ENCODE measurements at places on chromosomes 2 and 18. TPM values are rescaled to one million over a fixed set of nuclear protein-coding genes. Genes with fewer than 3 reads are reported as not detected.

KRTCAP3 gene
- total RNA-seq = 23.9 TPM

GYPC gene
- 13.3 TPM for total RNA-seq

TNFAIP6 gene
- total RNA-seq = 0.87 TPM

NEURL3 gene
- 2.5 TPM for total RNA-seq

KCNK3 gene
- 7.7 TPM for total RNA-seq

CD8B gene
- 0.93 TPM for total RNA-seq

OTOF gene
- 0.05 TPM for total RNA-seq

NXPH2 gene
- 1.1 TPM for total RNA-seq

- no peak overlapping the region for H3K27ac ChIP-seq
- H3K27me3 ChIP-seq = no peaks in the 10 kb centered on the region
- peaks cover 1% of the 10 kb centered on the region for H3K4me1 ChIP-seq
- no peaks in the 10 kb centered on the region for H3K36me3 ChIP-seq
- H3K4me3 ChIP-seq = no peak overlapping the region
Observed at GRCh38 chr2:196971574-196972279, 45.2 kb upstream of the PGAP1 start.

GRCh38 chr2:216474925-216475670, 23.5 kb upstream of the RPL37A start:
- no peaks in the 10 kb centered on the region for H3K27me3 ChIP-seq
- H3K36me3 ChIP-seq = peaks cover 6% of the 10 kb centered on the region
- no peak for DNase-seq
- no peak overlapping the region for H3K27ac ChIP-seq

DNA sequence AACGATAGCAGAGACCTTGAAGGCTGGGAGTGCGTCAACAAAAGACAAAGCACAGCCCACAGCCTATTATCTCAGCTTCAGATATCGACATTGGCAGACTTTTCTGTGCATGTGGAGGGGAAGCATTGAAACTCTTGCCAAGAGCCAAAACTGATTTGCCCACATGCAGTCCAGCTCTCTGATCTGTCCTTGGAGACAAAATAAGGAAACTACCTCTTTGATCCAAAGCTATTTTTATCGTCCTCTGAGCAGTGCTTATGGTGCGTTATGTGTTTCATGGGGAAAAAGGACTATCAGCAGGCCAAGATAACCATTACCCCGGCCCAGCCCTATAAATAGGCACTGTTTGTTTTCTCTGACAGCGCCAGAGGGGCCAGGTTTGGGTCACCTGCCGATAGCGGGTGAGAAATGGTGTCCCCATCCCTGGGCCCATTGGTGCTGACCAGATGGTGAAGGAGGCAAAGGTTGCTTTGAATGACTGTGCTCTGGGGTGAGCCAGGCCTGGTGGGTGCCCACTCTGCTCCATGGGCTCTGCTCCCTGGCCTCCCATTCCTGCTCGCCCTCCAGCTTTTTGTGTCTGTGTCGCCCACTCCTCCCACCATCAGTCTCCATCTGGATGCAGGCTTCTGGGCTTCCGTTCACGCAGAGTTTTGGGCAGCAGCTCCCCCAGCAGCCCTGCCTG, 176.1 kb upstream of the HS6ST1 start:
- no peaks in the 10 kb centered on the region for H3K27me3 ChIP-seq
- DNase-seq = peak; percentile 58

- peaks cover 73% of the 10 kb centered on the region for H3K27me3 ChIP-seq
- no peaks in the 10 kb centered on the region for H3K36me3 ChIP-seq
- H3K27ac ChIP-seq = no peak overlapping the region
- H3K4me1 ChIP-seq = peaks cover 8% of the 10 kb centered on the region
- DNase-seq = no peak
- peak overlapping the region; percentile 64 for H3K4me3 ChIP-seq
Observed at GRCh38 chr2:85750587-85751575, 2.9 kb upstream of the ATOH8 start.

DNA sequence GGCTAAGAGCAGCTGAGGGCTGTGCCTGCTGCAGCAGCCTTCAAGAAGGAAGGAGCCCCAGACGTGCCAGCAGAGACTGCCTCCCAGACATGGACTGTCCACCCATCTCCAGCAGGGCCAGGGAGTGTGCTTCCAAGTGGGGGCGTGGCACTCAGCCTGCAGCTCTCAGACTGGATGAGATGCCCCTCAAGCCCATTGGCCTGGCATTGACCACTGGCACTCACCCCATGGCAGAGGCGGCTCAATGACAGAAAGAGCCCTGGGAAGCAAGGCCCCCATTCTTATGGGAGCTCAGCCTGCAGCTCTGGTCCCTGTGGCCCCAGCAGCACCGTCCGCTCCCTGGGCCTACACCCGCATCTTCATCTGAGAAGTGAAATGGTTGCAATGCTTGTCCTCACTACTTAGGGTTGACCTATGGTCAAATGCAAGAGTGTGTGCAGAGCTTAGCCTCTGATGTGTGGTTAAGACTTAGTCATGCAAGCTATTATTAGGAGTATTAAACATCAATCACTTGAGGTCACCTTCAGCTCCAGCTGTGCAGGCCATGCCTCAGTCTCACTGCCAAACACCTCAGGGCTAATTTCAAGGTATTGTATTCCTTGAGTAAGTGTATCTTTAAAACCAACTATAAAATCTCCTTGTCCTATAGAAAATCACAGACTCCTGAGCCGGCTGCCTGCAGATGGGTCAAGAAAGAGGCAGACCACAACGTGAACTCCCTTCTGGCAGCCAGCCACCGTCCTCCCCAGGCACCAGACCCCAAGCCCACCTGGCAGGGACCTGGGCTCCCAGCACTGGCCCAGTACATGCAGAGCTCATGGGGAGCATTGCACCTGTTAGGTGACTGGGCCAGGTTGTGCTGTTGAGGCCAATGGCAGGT, 194.8 kb downstream of the NDUFA10 start:
- no peak overlapping the region for H3K4me3 ChIP-seq
- H3K4me1 ChIP-seq = peaks cover 16% of the 10 kb centered on the region
- DNase-seq = peak; percentile 56
- no peak overlapping the region for H3K27ac ChIP-seq
- H3K27me3 ChIP-seq = peaks cover 4% of the 10 kb centered on the region

DNA sequence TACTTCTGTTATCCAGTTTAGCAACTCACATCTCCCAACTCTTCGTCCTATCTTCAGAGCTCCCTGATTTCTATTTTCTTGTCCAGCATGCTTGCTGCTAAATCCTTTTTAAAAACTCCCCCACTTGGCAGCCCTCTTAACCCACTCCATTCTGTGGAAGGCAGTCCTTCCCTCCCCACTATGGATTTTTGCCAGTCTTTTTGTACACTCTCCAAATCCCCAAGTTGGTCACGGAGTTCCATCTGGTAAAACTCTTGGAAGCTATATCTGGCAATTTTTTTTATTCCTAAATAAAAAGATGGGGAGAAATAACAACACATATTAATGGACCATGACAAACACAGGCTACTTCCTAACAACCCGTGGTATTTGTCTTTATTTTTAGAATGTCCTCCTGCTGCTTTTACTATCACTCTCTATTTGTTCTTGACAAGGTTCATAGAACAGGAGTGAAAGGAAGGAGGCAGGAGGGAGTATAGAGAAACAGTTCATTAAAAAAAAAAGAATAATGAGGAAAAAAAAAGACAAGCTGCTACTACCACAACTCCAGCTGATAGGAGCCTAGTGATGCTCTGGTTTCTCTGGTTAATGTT, 120.0 kb upstream of the THSD7B start:
- H3K36me3 ChIP-seq = no peaks in the 10 kb centered on the region
- no peak overlapping the region for H3K27ac ChIP-seq
- peaks cover 11% of the 10 kb centered on the region for H3K27me3 ChIP-seq

- DNase-seq = no peak
- H3K27ac ChIP-seq = no peak overlapping the region
- H3K4me3 ChIP-seq = no peak overlapping the region
- H3K27me3 ChIP-seq = peaks cover 12% of the 10 kb centered on the region
Observed at GRCh38 chr2:75633620-75634019, 13.0 kb upstream of the MRPL19 start.

DNA sequence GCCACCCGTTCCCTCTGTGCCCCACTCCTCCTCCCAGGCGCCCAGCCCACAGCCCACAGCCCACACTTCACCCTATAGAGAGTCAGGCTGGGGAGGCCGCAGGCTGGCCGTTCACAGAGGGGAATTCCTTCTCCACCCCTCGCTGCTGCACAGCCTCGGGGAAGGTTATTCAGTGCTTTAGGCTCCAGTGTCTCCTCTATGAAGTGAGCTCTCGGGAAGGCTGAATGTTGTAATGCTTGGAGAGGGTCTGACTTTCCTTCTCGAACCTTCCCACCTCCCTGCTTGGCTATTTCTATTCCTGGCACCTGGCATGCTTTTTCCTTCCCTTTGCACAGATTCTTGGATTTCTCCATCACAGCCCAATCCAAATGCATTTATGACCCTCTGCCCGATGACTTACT, 62.5 kb upstream of the SMAD7 start:
- H3K36me3 ChIP-seq = no peaks in the 10 kb centered on the region
- H3K27ac ChIP-seq = no peak overlapping the region
- H3K4me3 ChIP-seq = no peak overlapping the region
- DNase-seq = no peak

DNA sequence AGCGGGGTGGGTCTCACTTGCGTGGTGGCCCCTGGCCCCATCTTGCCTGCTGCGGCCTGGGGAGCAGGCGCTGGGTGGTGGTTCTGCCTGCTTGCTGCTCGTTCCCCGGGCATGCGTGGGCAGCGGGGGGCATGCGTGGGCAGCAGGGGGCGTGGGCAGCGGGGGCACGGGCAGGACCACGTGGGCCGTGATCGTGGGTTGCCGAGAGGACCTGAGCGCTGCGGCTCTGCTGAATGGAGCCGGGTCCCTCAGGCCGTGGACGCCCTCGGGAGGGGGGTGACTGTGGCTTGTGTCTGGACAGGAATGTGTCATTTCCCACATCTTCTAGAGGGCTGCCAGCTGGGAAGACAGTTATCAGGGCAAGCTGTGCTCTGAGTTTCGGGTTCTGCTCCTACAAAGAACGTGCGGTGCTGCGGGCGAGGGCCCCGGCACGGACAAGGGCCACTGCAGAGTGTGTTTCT, 8.3 kb upstream of the GAL3ST2 start:
- H3K36me3 ChIP-seq = no peaks in the 10 kb centered on the region
- DNase-seq = peak; percentile 64
- no peak overlapping the region for H3K27ac ChIP-seq

DNA sequence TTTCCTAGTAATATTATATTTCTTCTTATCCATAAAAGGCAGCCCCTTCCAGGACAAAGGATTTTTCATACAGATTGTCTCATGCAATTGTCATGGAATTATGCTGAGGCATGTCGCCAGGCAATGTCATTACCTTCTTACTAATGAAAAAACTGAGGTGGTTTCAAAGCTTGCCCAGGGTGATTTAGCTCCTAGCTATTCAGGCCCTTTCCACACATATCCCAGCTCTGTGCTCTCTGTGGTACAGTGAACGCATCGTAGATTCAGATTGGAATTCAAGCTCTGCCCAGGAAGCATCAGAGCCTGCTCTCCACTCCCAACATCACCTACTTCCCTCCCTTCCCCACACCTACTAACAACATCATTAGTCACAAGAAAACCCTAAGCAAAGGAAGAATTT, 60.1 kb downstream of the ATP8B1 start:
- H3K4me3 ChIP-seq = peak overlapping the region; percentile 26
- H3K4me1 ChIP-seq = peaks cover 9% of the 10 kb centered on the region
- no peaks in the 10 kb centered on the region for H3K27me3 ChIP-seq

- H3K36me3 ChIP-seq = no peaks in the 10 kb centered on the region
- no peak for DNase-seq
- H3K27ac ChIP-seq = no peak overlapping the region
- H3K27me3 ChIP-seq = peaks cover 8% of the 10 kb centered on the region
Observed at GRCh38 chr2:239539083-239539775, 138.4 kb upstream of the HDAC4 start.
